Hematopoietic multipotent progenitor cell treated with erythropoietin and hydrocortisone succinate and interleukin-3 and kit ligand, for 15 days (in vitro differentiated cells): ENCODE measurements at places on chromosomes 16 and 17.

DNA sequence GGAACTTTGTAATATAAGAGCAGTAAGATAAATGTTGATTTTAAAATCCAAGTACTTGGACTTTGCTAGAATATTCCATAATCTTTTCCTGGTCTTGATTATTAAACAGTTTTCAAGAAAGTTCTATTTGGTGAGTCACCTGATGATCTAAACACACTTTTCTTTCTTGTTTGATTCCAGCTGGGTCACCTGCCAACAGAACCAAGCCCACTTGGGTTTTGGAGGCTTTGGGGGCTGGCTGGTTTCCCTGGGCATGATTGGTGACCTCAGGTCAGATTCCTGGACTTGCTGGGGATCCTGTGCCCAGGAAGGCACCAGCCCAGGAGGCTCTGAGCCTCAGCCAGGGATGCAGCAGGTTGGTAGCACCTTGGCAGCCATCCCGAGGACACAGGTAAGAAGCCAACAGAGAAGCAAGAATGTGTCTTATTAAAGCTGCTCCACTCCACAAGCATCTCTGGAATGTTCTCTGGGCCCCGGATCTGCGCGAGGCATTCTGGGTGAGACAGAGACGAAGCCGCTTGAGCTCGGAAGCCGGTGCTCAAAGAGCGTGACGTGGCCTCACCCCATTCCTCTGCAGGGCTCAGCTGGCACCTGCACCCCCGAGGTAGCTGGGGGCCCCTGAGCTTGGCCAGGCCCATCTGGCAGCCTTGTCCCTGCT, 3.1 kb upstream of the TEX19 start:
- DNase-seq, result no peak

- no peak for DNase-seq
These were observed 423.2 kb upstream of the C16orf82 start for GRCh38 chr16:26643519-26643918.

GRCh38 chr16:56983211-56983751, 6.1 kb upstream of the NLRC5 start:
- DNase-seq, result no peak

- peak; percentile 9 for DNase-seq
These were observed 65.6 kb downstream of the PRKCB start for GRCh38 chr16:23901178-23902033.

- no peak for DNase-seq
These were observed 153.4 kb downstream of the ZFHX3 start for GRCh38 chr16:72894293-72895151.

GRCh38 chr17:71798701-71799100, 322.1 kb upstream of the SOX9 start:
- no peak for DNase-seq

DNA sequence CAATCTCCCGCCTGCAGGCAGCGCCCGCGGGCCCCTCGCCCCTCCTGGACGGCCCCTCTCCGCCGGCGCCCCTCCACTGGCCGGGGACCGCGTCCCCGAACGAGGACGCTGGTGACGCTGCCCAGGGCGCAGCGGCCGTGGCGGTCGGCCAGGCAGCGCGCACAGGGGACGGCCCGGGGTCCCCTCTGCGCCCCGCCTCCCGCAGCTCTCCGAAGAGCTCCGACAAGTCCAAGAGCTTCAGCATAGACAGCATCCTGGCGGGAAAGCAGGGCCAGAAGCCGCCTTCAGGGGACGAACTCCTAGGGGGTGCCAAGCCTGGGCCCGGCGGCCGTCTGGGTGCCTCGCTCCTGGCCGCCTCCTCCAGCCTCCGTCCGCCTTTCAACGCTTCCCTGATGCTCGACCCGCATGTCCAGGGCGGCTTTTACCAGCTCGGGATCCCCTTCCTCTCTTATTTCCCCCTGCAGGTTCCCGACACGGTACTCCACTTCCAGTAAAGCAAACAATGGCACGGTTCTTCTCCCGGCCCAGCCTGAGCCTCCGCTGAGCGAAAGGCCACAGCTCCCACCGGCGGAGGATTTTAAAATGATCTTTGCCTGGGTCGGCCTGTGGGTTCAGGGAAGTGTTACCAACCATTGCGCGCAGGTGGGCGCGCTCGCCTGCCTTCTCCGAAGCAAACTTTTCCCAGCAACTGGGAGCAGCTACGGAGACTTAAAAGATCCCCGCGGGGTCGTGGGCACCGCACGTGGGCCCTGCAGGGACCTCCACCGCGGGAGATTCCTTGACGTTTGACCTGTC, 1.1 kb downstream of the FOXL1 start:
- DNase-seq, result no peak

- DNase-seq, result no peak
These were observed 18.0 kb upstream of the RNF135 start for GRCh38 chr17:30952638-30953393.

- DNase-seq, result no peak
These were observed 16.8 kb upstream of the MT4 start for GRCh38 chr16:56547949-56548567.

DNA sequence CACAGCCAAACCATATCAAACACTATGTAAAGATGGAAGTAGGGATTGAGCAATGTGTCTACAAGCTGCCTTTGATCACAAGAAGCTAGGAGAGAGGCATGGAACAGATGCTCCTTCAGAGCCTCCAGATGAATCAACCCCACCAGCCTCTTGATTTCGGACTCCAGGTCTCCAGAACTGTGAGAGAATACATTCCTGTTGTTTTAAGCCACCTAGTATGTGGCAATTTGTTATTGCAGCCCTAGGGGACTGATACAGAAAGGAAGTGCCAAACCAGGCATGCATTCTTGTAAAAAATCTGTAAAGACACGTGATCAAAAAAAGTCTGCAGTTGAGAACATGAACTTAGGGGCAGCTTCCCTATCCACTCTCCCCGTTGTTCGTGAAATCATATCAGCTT, 91.1 kb downstream of the C17orf67 start:
- no peak for DNase-seq

DNA sequence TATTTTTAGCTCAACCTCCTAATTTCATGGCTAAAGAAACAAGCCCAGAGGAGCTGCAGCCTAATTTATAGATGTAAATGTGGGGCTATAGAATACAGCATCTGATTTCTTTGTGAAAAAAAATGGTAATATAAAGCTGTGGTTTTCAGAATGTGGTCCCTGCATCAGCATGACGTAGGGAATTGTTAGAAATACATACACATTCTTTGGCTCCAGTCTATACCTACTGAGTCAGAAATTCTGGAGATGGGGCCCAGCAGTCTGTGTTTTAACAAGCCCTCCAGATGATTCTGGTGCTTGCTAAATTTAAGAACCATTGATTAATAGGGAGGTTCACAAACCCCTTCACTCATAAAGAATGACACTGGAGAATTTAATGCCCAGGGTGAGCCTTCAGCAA, 18.1 kb upstream of the MYH8 start:
- no peak for DNase-seq

DNA sequence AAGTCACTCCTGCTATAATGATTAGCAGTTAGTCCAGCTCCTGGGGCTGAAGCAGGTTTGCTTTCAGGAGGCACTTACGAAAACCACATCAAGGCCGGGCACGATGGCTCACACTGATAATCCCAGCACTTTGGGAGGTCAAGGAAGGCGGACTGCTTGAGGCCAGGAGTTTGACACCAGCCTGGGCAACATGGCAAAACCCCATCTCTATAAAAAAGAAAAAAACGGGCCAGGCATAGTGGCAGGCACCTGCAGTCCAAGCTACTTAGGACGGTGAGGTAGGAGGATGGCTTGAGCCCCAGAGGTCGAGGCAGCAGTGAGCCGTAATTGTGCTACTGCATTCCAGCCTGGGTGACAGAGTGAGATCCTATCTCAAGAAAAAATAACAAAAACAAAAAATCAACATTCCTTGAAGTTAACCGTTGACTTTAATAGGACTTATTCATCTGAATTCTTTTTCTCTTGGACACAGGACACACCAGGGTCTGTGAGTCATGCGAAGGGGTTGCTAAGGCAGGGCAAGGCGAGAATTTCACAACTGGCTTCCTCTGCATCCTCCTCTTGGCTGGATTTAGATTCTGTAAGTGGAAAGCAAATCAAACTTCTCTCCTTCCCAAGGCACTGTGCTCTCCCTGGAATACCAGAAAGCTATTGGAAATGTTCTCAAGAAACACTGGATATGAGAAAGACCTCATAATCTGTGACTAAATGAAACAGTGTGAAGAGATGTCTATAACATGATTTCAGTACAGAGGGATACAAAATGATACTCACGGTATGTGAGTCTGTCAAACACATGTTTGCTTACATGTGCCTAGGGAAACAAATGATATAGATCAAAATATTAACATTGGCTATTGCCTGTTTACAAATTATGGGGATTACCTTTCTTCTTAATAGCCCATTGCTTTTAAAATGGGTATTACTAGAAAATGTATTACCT, 99.5 kb downstream of the SYCE1L start:
- no peak for DNase-seq

DNA sequence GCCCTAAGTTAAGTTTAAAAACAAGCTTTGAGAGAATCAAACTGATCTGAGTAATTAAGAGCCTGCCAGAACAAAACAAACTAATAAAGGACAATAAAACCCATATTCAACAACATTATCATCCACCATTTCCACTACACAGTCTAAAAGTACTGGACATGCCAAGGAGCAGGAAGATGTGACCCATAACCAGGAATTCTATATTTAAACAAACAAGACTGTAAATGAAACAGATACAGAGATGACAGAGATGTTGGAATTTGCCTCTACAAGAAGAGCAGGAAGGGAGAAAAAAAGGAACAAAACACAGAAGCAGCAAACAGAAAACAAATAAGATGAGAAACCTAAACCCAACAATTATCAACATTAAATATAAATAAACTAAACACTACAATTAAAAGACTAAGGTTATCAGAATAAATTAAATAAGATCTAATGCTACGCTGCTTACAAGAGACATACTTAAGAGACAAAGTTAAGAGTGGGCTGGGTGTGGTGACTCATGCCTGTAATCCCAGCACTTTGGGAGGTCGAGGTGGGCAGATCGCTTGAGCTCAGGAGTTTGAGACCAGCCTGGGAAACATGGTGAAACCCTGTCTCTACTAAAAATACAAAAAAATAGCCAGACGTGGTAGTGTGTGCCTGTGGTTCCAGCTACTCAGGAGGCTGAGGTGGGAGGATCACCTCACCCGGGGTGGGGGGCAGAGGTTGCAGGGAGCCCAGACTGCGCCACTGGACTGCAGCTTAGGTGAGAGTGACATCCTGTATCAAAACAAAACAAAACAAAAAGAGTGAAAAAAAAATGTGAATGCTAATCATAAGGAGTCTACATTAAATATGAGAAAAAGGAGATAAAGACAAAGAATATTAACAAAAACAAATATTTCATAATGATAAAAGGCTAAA, 50.6 kb downstream of the CREBBP start:
- DNase-seq, result no peak
